ENCODE measurements at places on chromosomes 1 and 21.

GRCh38 chr1:167625040-167625823, 4.8 kb upstream of the RCSD1 start:
- no peak for DNase-seq

GRCh38 chr1:224542783-224543440, 73.2 kb upstream of the CNIH3 start:
- DNase-seq, result no peak

DNA sequence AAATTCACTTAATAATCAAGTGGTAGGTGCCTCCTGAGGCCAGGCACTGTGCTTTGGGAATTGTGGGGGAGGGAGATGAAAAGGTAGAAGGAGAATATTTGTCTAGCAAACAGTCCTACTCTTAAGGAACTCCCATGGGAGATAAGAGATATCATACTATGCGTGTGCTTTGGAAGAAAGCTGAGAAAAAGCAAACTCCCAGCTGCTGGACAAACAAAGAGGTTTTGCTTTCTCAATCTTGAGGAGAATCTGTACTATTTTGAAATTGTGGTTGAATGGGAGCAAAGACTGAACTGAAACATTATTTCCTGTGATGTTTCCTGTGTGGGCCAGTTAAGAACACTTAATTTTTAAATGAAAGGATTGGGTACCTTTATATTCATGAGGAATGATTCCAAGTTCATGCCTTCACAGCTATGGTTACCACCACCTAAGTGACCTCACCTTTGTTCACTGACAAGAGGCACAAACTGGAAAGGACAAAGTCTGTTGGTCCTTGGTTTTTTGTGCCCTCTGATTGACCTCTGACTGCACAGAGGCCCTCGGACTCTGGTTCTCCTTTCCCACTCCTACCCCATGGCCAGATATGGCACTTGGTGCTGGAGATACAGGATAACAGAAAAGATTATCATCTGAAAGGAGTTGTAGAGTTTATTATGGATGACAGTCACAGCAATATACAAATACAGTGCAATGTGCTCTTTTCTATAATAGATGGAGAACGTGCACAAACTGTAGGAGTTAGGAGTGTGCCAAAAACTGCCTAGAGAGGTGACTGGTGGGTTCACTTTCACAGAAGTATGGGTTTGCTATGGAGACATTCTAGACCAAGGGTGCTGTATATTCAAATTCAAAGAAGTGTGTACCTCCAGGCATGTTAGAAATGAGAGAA, 1.6 kb downstream of the CD53 start:
- no peak for DNase-seq

- no peak for DNase-seq
These were observed 2.7 kb upstream of the ZNF692 start for GRCh38 chr1:248861616-248862015.

DNA sequence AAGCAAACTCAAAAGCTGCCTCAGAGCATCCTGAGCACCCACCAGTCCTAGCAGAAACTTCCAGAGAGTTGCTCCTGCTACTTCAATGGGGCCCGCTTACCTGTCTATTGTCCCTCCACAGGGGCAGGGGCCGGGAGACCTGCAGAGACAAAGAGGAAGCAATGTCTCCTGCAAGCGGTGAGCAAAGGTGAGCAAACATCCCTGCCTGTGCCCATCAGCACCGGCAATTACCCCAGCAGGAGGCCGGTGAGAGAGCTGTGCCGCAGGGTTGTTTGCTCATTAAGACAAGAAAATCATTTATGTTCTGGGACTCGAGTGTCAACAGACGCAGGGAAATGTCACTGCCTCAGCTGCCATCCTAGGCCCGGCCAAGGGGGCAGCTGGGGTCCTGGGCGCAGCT, 53.8 kb upstream of the TARDBP start:
- DNase-seq, result no peak

GRCh38 chr1:75542818-75543570, 67.9 kb downstream of the SLC44A5 start:
- DNase-seq, result no peak
